ENCODE measurements at places on chromosomes 16 and 17.
A peak's percentile ranks its signal among the peaks of the same experiment; 100 is the strongest.

GRCh38 chr17:63278728-63279442 is 167.2 kb downstream of the CYB561 start:
- no peak for DNase-seq

GRCh38 chr17:47978324-47978723 is 7.4 kb downstream of the CDK5RAP3 start:
- DNase-seq, result no peak

DNA sequence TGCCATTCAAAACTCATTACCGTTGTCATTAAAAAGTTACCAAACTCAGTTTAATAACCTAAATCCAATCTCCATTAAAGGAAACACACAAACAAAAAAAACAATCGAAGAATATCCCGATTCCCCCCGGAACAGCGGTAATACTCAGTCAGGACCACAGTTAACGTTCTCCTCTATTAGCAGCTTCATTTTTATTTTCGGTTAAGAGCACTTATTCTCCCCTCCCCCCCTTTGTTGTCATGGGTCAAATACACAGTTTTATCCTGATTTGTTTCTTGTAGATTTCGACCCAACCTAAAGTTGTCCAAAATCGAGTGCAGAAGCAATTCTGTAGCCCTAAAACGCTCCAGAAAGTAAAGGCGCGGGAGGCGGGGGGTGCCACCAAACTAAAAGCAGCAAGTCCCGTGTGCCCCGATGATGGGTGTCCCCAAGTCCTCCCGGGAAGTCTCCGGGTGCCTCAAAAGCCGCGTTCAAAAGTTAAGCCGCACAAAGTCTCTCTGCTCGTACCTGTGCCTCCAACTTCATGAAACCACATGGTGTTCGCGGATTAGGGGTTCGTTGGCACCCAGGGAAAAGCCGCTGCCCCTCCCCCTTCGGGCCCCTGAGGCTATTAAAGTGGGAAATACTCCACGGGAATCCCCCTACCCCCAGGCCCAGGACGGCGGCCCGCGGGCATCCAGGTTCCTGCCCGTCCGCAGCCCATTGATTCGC is 996 bp downstream of the SUMO2 start:
- peak; percentile 16 for DNase-seq

- DNase-seq, result no peak
These were observed 102.3 kb downstream of the KCNJ2 start for GRCh38 chr17:70271672-70272071.

- no peak for DNase-seq
These were observed 22.7 kb downstream of the LIG3 start for GRCh38 chr17:35002876-35003551.

- peak; percentile 67 for DNase-seq
These were observed 6.6 kb downstream of the KCNAB3 start for GRCh38 chr17:7922845-7923628.

GRCh38 chr17:60086818-60087591 is 8.3 kb upstream of the HEATR6 start:
- DNase-seq, result no peak

GRCh38 chr17:7241090-7241733 is 1.0 kb downstream of the GABARAP start:
- no peak for DNase-seq

DNA sequence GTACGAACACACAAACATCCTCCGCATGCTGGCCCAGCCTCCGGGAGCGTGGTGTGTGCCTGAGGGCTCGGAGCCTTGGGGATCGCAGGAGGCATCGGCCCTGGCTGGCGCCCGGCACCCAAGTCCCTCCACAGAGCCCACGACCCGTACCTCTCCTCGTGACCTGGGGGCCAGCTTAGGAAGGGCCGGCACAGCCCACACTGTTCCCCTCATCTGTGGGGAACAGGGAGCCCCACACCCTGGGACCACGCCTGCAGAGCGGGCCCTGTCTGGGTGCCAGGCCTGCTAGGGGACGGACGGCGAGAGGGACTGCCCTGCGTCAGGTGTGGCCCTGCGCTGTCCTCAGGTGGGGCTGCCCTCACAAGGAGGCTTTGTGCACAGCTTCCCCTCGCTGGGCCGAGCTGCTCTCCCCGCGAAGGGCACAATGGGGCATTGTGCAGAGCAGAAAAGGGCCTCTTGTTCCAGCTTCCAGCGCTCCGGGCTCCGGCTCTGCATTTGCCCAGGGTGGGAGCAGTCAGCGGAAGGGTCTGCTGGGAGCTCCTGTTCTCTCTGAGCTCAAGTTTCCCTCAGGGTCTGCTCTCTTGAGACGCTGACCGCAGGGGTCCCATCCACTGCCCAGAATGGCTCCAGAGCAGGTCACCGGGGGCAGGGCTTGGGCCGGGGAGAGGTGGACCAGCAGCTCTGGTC is 1.7 kb upstream of the LMF1 start:
- DNase-seq, result no peak

DNA sequence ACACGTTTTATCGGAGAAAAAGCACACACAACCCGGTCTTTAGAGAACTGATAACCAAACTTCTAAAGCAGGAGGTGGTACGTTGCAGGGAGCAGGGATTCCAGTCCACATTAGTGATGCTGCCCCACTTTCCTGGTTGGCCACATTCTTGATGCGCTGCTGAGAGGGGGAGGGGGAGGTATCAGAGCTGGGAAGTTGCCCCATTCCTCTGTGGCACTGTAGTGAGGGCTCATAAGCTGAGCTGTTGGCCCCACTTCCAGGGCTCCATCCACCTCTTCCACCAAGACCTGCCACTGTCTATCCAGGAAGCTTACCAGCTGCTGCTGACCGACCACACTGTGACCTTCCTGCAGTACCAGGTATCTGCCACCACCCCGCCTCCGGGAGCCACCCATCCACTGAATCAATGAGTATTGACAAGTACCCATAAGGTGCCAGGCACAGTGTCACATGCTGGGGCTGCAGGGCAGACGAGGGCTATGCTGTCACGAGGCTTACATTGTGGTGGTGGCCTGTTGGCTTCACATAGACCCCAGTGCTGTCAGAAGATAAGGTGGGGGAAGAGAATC is 1.1 kb downstream of the TSEN54 start:
- no peak for DNase-seq

DNA sequence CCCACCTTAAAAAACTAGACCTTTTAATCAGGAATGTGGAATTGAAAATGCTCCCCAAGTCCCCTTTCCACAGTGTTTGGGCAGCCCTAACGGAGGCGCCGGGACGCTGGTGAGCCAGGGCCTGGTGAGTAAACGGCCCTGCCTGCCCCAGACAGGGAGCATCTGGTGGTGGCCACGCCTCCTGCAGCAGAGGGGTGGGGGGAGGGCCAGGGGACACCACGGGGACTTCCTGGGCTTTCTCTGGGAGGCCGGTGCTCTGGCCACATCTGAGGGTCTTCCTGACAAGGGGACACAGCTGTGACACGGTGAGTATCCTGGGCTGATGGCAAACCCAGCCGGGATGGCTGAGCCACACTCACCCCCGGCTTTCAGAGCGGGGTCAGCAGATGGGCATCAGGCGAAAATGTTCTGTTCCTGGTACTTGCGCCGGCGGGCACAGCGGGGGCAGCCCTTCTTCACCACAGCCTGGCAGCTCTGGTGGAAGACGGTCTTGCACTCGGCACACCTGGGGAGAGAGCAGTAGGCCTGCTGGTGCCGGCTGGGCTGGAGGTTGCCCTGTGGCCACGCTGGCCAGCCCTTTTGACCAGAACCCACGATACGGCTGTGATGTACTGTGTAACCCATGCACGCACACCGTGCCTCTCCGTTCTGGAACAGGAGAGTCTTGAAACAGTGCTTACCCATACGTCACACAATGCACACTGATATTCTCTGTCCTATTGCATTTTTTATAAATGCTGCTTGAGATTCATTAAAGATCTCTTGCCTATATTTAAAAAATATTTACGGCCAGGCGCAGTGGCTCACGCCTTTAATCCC is 5.0 kb upstream of the ARHGAP27 start:
- DNase-seq, result no peak

- DNase-seq, result no peak
These were observed 33.4 kb downstream of the AXIN2 start for GRCh38 chr17:65527857-65528591.

- DNase-seq, result no peak
These were observed 1.2 kb downstream of the EPN3 start for GRCh38 chr17:50533720-50534148.

DNA sequence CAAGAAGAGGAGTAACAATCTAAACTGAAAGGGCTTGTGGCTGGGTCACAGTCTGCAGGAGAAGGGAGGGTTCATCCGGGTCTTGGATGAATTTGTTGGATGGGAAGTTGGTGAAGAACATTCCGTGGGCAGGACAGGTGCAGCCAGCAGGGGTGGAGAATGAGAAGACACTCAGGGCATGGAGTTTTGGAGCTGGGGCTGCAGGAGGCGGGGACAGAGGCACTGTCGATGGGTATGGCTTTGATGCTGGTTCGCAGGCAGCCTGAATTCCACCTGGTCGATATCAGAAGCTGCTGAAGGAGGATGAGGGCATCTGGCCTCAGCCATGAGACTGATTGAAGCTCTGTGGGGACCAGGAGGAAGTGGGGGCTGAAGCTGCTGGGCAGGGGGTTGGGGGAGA is 36.1 kb upstream of the CBFA2T3 start:
- DNase-seq, result no peak

DNA sequence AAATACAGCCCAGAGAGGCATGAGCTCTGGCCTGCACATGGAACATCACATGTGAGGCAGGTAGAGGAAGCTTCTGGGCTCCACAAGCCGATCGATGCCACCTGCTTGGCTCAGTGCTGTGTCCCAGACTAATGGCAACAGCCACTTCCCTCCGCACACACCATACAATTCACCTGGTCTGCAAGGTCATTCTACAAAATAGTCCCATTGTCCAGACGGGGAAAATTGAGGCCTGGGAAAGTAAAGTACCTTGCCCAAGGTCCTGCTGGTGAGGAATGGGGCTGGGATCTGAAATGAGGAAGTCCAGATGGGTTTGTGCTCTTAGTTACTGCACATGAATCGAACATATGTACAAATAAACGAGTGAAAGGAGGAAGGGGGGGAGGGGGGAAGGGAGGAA is 88.0 kb downstream of the LITAF start:
- no peak for DNase-seq

- DNase-seq, result peak; percentile 59
These were observed 6.3 kb downstream of the CCDC102A start for GRCh38 chr16:57530104-57530521.

DNA sequence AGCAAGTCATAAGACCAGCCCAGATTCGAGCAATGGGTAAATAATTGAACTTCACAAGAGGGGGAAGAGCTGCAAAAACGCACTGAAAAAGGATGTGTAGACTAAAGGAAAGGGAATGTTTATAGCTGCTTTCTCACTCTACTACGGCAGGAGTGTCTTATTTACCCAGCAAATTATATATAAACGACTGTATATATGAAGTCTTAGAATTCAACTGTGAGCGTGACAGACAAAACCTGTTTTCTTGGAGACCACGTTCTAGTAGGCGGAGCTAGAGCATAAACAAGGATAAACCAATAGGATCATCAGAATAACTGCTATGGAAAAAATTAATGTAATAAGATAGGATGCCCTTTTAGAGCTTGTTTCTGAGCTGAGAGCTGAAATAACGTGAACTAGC is 394.6 kb upstream of the MON1B start:
- no peak for DNase-seq

DNA sequence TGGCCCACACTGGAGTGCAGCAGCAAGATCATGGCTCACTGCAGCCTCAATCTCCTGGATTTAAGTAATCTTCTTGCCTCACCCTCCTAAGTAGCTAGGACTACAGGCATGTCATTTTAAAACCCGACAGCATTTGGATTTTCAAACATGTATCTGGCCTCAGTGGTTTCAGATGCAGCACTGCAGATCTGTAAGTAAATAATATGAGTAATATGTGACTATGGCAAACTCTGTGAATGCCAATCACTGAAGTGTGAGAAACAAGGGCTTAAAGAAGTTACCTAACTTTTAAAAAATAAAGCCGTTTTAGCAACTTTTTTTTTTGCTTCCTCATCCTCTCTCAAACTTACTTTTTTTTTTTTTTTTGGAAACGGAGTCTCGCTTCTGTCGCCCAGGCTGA is 11.9 kb downstream of the CEP20 start:
- no peak for DNase-seq

DNA sequence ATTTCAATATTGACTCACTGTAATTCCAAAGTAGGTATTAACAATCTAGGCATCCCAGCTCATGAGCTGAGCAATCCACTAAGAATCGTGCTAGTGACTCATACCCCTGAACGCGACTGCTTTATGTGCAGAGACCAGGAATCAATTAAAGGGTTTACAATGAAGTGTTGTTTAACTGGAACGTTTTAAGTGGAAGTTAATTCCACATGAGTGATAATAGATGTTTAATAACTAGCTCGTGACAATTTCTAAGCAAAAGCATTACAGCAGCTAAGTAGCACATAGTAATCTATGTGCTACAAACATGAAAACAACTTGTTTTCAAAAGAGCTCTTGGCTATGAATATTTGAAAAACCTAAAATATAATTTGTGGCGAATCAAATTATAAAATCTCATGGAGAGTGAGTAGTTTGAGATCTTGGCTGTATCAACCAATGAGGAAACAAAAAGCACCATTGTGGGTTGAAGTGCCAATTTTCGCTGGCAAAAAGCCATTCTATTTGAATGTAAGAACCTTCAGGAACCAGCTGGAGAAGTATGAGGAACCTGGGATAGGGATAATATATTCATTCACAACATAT is 9.4 kb downstream of the GJC1 start:
- DNase-seq, result no peak

- DNase-seq, result peak; percentile 49
These were observed 49.0 kb downstream of the BCL7C start for GRCh38 chr16:30844671-30845449.

DNA sequence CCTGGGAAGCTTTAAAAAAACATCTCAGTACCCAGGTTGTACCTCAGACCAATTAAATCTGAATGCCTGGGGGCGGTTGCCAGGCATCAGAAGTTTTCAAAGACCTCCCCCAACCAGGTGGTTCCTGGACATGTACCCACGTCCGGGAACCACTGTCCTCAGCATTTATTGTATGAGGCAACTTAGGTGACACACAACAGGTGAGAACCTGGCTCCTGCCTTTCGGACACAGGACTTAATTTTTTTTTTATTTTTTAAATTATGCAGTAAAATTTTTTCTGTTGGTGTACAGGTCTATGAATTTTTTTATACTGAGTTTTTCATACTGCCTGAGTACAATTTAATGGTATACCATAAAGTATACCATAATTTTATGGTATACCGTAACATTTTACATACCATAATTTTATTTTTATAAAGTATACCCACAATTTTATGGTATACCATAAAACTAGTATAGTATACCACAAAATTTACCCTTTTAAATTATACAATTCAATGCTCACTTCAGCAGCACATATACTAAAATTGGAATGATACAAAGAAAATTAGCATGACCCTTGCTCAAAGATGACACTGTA is 38.7 kb upstream of the DHX8 start:
- no peak for DNase-seq

- no peak for DNase-seq
These were observed 967 bp upstream of the CDH15 start for GRCh38 chr16:89170346-89171215.

DNA sequence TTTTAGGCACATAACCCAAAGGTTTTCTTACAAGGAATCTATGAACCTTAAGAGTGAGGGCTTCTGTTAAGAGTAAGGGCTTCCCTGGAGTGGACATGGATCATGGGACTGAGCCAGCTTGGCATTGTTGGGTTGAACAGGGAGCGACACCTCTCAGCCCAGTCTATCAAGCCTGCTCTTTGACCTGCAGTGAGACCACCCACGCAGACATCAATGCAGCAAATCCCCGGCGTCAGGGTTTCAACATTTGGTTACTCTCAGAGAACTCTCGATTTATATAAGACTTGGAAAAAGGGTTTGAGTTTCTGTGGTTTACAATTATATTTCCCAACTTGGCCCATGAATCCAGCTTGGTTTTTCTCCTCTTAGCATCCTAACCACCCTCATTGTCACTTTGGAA is 299.9 kb downstream of the WWOX start:
- no peak for DNase-seq

All from stimulated activated CD8-positive, alpha-beta memory T cell treated with anti-CD3 and anti-CD28 coated beads, Interleukin-2, amount 100 ng/mL, for 1 hour (primary cell).